ENCODE measurements at places on chromosomes 6 and 20.

GRCh38 chr6:90194371-90194841 is 102.2 kb downstream of the BACH2 start:
- DNase-seq = no peak

- DNase-seq = no peak
Measured at GRCh38 chr6:138844192-138844591, 48.3 kb downstream of the ECT2L start.

- no peak for DNase-seq
Measured at GRCh38 chr6:15908871-15909270, 220.0 kb upstream of the MYLIP start.

DNA sequence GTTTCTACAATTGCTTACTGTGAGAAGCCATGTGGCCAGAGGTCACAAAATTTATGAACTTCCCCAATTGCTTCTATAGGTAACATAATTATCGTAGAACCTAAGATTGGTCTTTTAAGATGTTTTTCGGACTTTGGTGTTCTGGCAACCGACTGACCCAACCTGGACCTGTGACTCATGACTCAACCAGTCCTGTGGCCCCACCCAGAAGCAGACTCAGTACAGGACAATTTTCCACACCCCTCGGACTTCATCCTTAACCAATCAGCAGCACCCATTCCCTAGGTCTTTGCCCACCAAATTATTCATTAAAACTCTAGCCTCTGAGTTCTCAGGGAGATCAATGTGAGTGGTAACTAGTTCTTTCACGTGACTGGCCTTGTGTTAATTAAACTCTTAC is 26.4 kb upstream of the AKAP12 start:
- DNase-seq = no peak

- DNase-seq = no peak
Measured at GRCh38 chr6:30741063-30741779, 1.3 kb downstream of the FLOT1 start.

- no peak for DNase-seq
Measured at GRCh38 chr6:92667843-92668242, 751.5 kb downstream of the EPHA7 start.

GRCh38 chr6:111651185-111652034 is 45.7 kb upstream of the TRAF3IP2 start:
- DNase-seq = no peak

DNA sequence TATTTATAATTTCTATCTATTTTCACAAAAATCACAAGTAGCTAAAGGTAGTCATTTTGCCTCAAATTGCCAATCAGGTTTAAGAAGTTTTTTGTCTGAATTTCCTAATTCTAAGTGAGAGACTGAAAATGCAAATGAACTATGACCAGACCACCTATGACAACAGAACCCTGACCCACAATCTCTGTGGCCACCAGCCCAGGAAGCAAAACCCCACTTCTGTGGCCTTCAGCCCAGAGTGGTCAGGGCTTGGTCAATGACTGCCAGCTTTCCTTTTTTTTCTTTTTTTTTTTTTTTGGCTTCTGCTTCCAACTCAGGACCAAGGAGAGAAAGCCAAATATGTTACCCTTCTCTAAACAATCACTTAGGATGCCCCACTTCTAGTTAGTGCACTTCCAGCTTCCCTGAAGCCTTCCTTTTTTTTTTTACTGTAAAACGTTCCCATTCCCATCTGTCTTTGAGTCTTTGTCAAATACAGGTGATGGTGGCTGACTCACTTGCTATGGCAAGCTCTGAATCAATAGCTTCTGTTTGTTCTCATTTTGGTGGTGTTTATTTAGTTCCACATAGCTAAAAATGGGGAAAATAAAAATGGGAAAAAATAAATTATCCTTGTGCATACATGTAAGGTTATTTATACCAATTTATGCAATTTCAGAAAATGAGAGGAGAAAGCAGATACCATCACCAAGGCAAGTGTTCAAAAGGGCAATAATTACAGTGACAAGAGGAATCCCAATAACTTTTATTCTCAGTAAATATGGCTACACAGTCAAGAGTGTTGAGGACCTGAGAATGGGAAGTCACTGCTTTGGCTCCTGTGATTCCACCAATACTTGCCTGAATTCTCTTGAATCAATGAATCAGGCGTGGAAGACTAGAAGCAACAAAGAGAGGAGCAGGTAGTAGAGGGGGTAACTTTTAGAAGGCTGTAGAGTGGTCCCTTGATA is 170.3 kb upstream of the PDE7B start:
- no peak for DNase-seq

Data from cerebellar nuclear complex (tissue), 1 donor.